GM13976 (cell line): ENCODE measurements at places on chromosomes 2 and 18.

GRCh38 chr18:48662011-48662661 is 123.3 kb downstream of the CTIF start:
- no peak for DNase-seq

DNA sequence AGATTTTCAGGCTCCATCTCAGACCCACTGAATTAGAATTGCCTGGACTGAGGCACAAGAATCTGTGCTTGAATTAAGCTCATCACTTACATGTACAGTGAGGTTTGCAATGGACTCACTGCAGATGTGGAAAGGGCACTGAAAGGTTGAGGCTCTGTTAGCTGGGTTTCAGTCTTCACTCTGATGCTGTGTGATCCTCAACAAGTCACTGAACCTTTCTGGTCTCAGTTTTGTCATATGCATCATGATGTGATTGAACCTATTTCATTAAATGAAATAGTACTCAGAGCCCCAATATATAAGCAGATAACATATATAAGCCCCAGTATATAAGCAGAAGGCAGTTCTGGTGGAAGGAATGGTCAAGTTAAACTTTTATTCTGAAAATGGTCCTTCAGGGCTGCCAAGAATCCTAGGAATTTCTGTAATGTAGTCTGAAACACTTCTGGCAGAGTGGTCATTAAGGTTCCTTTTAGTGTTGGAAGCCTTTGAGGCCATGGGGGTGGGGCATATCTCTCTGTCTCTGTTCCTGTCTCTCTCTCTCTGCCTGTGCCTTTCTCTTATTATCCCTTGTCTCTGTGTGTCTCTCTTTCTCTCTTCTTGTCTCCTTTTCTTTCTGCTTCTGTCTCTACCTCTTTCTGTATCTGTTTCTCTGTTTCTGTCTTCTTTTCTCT is 110.4 kb downstream of the ADCYAP1 start:
- no peak for DNase-seq

GRCh38 chr18:76657911-76658470 is 162.9 kb upstream of the ZNF516 start:
- no peak for DNase-seq

GRCh38 chr2:105409717-105410116 is 10.9 kb upstream of the FHL2 start:
- DNase-seq, result no peak

DNA sequence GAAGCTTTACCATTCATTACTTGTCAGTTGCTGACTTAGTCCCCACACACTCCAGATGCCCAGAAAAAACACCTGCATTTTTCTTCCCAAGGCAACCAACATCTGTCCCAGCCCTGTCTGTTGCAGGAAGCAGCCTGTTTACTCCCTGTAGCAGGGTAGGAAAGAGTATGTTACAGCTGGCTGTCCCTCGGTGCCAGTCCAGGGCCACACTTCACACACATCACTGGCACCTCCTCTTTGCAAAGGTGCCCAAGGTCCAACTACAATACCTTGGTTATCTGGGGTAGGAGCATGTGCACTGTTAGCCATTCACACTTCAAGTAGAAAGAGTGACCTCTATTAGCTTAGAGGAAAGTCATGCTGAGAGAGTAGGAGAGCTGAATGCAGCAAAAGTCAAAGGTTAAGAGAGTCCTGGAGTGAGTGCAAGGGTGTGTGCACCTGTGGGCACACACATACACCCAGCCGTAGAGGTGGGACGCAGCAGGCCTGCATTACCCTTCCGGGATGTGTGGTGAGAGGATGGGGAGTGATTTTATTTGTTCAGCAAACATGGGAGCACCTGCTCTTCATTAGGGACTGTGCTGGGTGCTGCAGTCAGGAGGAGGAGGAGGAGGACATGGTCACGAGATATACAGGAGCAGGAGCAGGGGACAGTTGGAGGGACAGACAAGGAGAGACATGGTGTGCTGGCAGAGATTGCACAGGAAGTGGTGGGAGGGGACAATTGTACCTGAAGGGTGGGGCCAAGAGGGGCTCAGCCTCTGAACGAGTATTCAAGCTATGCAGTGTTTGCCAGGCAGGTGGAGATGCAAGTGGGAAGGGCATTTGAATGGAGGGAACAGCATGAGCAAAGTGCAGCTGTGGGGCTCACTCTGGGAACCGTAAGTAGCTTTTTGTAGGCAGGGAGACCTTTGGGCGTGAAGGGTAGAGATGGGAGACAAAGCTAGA is 69.8 kb downstream of the TSN start:
- no peak for DNase-seq

DNA sequence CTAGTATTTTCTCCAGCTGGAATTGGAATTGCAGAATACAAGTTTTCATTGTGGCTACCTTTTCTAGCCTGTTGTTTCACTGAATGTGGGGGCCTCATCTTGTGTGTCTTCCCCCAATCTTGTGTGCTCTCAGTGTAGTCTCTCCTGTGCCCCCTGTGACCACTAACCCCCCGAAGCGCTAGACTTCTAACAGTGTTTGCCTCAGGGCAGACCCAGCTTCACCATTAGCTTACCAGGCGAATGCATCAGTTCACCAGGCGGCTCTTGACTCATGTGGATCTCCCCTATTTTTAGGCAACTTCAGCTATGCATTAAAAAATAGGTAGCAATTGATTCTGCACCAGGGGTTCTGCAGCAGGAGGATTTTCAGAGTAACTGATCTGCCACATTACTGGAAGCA is 376.2 kb upstream of the MEIS1 start:
- no peak for DNase-seq

DNA sequence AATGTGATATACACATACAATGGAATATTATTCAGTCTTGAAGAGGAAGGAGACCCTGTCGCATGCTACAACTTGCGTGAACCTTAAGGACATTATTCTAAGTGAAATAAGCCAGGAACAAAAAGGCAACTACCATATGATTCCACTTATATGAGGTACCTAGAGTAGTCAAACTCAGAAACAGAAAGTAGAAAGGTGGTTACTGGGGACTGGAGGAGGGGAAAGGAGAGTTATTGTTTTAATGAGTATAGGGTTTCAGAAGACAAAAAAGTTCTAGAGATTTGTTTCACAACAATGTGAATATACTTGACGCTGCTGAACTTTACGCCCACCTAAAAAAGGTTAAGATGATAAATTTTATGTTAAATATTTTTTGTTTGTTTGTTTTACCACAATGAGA is 47.0 kb downstream of the CXCR4 start:
- no peak for DNase-seq

DNA sequence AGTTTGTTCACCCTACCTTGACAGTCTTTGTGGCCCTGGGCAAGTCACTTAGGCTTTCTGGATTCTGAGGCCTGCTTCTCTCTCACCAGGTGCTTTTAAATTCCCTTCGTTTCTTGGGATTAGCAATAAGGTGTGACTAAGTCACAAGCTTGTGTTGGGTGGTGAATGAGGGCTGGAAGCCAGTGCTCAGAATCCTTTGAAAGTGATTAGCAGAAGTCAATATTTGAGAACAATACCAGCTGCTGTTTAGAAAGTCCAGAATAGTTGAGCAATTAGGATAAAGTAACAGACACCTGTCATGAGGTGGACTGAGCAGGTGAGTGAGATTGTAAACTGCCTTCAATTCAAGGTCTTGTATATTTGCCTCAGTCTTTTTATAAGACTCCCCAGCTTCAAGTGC is 19.3 kb upstream of the MGAT5 start:
- DNase-seq, result no peak

DNA sequence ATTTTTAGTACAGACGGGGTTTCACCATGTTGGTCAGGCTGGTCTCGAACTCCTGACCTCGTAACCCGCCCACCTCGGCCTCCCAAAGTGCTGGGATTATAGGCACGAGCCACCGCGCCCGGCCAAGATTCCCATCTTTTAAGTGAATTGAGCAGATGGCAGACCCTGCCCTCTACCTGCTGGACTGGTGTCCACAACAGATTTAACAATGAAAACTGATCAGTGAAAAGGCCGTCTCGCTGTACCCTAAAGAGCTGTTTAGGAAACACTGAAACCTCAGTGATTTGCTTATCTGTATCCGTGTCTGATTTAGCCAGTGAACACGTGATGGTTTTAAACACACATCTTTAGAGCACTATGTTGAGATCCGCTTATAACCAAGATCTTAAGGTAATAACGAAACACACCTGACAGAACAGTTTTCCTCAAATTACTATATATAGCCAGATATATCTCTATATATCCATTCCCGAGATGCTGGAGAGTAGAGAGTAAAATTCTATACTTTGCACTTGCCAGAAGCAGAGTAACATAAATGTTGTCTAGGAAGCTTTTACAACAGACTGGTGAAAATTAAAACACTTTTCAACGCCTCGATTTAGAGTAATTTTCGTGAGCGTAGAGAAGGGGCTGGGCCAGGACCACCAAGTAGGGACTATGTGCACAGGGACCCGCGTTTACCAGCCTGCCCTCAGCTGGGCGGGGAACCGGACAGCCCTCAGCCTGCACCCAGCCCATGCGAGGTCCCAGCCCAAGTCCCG is 594 bp downstream of the FAM161A start:
- DNase-seq, result peak; percentile 78

- DNase-seq, result no peak
Measured at GRCh38 chr2:52064234-52064633, 1032.3 kb upstream of the NRXN1 start.

GRCh38 chr18:10089881-10090280 is 176.1 kb downstream of the VAPA start:
- DNase-seq, result no peak

DNA sequence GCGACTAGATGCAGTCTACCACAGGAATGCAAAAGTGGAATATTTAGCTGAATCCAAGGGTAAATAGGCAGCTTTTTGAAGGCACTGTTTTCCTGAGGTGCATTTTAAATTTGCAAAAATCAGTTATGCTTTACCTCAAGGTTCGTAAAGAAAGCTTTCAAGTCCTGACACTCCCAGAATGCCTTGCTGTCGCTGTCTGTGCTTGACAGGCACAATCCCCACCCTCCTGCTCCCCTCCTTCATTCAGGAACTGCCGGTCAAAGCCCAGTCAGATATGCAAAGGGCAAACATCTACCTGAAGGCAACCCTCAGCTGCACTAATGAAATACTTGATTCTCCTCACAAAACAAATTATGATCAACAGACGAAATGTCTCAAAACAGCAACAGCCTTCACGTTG is 97.4 kb upstream of the DDX18 start:
- no peak for DNase-seq

GRCh38 chr2:36469710-36470109 is 114.1 kb downstream of the CRIM1 start:
- DNase-seq, result no peak

DNA sequence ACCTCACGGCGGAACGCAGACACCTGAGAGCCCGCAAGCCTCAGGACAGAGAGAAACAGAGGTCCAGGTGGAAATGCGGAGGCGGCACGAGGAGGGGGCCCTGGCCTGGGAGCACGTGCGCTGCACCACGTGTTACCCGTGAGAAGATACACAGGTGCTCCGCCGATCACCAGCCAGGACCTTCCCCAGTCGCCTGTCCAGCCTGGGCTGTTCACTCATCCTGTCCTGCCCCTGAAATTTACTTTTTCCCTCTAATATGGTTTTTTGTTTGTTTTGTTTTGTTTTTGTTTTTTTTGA is 44.3 kb downstream of the TWIST2 start:
- no peak for DNase-seq

- DNase-seq, result no peak
Measured at GRCh38 chr2:128494640-128495321, 176.1 kb upstream of the HS6ST1 start.

DNA sequence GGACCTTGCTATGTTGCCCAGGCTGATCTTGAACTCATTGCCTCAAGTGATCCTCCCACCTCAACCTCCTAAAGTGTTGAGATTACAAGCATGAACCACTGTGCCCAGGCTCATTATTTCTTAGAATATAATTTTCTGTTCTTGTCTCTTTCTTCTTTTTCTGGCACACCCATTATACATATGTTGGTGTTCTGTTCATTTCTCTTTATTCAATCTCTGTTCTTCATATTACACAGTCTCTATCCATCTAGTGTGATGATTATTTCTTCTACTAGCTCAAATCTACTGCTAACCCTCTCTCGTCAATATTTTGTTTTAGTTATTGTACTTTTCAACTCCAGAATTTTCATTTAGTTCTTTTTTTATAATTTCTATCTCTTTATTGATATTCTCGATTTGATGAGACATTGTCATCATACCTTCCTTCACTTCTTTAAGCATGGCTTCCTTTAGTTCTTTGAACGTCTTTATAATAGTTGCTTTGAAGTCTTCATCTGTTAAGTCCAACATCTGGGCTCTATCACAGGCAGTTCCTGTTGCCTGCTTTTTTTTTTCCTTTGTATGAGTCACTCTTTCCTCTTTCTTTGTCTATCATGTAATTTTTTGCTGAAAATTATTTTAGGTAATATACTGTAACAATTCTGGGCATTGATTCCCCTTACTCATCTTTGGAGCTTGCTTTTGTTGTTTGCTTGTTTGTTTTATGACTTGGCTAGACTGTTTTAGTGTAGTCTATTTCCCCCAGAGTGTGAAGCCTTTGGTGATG is 196.4 kb upstream of the NABP1 start:
- DNase-seq, result no peak

DNA sequence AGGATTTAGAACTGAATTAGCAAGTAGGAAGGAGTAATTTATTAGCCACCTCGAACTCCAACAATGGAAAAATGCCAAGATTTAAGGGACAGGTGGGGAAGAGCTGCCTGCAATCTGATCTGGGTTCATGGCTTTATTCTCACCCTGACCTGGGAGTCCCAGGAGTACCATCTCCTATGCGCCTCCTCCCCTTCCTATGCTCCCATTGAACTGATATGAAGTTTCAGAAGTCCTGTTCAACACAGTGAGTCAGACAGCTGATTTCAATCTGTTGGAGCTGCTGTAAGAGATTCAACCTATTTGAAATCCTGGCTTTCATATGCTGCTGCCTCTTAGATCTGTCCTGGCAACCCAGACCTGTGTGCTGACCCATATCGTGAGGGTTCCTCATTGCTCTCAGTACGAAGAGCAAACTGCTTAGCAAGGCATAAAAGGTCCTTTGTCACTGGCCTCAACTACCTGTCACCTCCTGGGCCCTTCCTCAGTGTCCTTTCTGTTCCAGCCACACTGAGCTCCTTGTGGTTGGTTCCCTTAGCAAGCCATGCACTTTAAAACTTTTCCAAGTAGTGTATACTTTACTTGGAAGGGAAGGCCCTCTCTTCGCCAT is 15.9 kb upstream of the CD28 start:
- DNase-seq, result no peak

- DNase-seq, result no peak
Measured at GRCh38 chr2:167966937-167967913, 280.2 kb downstream of the STK39 start.

DNA sequence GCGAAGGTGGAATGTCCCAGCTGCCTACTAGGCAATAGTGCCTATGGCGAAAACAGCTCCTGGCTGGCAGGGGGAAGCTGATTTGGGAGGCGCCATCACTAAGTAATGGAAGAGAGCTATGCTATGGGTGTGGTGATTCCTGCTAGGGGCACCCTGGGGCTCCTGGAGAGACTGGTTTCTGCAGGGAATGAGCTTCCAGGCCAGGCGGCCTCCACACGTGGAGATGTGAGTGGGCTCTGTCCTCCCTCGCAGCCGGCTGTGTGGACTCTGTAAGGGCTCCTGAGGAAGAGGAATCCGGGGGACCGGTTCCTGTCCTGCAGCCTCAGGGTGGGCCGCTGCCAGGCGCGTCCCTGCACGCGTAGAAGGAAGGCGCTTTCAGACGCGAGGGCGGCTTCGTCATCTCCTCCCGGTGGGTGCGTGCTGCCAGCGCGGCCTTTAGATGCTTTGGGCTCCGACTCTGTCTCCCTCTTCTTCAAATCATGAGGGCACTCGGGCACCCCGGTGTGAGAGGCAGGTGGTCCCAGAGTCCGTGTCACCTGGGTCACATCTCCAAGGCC is 55.5 kb upstream of the ANKRD62 start:
- no peak for DNase-seq
